ENCODE measurements at places on chromosomes 4 and X. TPM values are rescaled to one million over a fixed set of nuclear protein-coding genes. Genes with fewer than 3 reads are reported as not detected.

PPEF2 gene
- total RNA-seq = not detected

RAB33A gene
- not detected for total RNA-seq

EVC2 gene
- 8.2 TPM for total RNA-seq

ACOX3 gene
- total RNA-seq = 22.6 TPM

RHOH gene
- total RNA-seq = not detected

TEC gene
- total RNA-seq = 1.6 TPM

FNIP2 gene
- 15.4 TPM for total RNA-seq

CXorf65 gene
- total RNA-seq = not detected

SSX2B gene
- total RNA-seq = not detected

ETDB gene
- total RNA-seq = not detected
